Thymus (tissue), 14 donors: ENCODE measurements at places on chromosomes 3 and 15.

DNA sequence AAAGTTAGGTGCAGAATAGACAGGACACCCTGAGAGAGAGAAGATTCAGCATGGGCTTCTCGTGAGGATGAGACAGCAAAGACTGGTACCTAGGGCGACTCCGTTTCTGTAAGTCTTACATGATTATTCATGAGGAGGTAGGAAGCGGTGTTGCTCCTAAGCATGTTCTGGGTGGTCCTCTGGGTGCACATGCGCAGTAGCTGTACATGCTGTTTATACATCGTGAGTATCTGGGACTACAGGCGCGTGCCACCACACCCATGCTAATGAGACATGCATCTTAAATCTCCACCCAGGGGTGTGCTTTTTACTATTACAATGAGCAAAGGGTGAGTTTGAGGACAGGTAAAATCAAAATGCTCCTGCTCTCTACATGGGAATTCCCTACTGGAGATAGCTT, 12.3 kb downstream of the ALPK3 start:
- DNase-seq: no peak

GRCh38 chr3:122824465-122825381, 29.9 kb downstream of the SLC49A4 start:
- no peak for DNase-seq

- no peak for DNase-seq
These were observed 415.4 kb downstream of the RBMS3 start for GRCh38 chr3:29696311-29696710.

DNA sequence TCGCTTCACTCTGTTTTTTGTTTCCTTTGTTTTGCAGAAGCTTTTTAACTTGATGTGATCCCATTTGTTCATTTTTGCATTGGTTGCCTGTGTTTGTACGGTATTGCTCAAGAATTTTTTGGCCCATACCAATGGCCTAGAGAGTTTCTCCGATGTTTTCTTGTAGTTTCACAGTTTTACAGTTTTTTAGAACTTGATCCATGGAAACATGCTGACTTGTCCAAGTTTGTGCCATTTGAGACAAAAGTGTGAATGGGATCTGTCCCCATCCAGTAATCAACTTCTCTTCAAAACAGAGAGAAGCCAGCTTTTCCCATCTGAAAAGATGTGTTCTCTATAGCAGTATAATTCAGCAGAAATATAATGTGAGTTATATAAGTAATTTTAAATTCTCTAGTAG, 266.5 kb upstream of the LRTM1 start:
- no peak for DNase-seq

DNA sequence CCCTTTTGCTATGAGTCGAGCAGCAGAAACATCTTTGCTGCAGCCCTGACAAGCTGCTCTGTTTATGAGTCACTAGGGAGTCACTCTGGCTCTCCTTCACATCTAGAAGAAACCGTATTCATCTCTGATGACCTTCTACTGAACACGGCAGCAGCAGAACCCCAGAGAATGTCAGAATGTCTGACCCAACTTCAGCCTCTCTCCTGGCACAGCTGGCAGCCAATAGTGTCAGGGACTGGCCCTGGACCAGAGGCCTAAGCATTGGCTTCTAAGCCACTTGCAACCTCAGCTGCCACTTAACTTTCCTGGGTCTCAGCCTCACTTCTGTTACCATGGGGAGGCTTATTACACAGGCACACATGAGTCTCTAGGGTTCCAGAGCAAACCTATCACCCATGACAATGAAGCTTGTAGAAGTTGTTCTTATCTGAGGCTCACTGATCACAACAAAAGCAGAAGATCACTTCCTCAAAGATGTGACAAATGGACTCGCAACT, 184.1 kb upstream of the TLE3 start:
- no peak for DNase-seq

- no peak for DNase-seq
These were observed 33.8 kb downstream of the SLC9A9 start for GRCh38 chr3:143814443-143814889.

GRCh38 chr3:36366308-36366707, 14.0 kb upstream of the STAC start:
- no peak for DNase-seq

GRCh38 chr3:159200176-159200575, 398.3 kb downstream of the MFSD1 start:
- no peak for DNase-seq

- DNase-seq: no peak
These were observed 34.9 kb downstream of the PIK3CB start for GRCh38 chr3:138799822-138800221.

GRCh38 chr15:80788536-80788935, 9.4 kb downstream of the CEMIP start:
- no peak for DNase-seq

DNA sequence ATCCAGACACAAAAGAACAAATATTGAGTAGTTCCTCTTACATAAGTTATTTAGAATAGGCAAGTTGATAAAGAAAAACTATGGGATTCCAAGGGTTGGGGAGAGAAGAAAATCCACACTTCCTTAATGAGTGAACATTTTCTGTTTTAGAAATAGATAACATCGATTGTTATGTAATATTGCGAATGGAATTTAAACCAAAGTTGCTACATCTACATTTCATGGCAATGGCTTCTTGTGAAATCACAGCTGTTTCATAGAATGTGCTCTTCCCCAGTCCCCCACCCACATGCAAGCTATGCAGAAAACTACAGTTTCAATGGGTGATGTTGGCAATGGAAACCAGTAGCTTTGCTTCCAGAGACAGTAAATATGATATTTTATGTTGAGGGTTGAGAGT, 1639.5 kb downstream of the SI start:
- DNase-seq: no peak

DNA sequence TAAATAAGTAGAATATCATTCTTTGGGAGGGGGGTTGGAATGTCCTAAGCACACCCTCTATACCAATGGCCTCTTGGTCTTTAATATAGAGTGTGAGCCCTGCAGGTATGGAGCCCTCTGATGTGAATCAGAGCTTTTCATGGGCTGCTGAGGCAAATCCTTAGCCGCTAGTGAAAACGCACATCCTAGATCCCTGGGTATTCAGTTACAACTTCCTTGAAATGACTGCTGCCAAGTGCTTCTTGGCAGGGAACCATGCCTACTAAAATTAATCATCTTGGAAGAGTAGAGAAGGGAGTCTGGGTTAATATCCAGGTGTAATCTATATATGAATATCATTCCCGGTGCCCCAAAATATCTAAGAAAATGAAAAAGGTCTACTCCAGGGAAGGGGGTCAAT, 109.1 kb downstream of the POLQ start:
- DNase-seq: no peak

GRCh38 chr15:57422113-57422754, 45.9 kb downstream of the CGNL1 start:
- DNase-seq: no peak

DNA sequence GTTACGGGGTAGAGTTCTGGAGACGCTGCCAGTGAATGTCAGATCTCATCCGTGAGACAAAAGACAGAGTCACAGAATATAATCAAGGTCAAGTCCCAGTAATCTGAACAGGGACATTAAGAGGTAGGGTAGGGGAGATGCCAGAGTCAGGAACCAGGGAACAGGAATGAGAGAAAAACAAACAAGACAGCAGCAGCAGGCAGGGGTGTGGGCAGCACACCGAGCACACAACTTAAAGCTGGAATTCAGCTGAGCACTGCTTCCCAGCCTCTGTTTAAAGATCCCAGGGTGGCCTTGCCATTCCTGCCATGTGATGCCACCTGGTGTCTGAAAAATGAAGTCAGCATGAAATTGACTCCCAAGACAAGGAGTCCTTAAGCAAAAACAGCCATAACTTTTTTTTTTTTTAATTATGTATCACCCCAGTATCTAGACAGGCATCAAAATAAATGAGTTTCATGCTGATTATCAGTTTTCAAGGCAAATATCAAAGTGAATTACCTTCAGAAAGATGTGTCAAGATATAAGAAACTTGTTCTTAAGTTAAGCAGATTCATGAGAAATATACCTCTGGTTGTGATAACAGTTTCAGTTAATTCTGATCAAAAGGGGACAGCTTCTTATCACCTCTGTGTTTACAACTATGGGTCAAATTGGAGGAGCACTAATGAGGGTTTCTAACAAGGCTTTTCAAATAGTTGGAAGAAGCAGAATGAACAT, 203.7 kb downstream of the SLC9A9 start:
- DNase-seq: peak; percentile 41

GRCh38 chr3:49495023-49495422, 25.0 kb downstream of the DAG1 start:
- no peak for DNase-seq

GRCh38 chr3:128345196-128345595, 121.5 kb downstream of the DNAJB8 start:
- no peak for DNase-seq

DNA sequence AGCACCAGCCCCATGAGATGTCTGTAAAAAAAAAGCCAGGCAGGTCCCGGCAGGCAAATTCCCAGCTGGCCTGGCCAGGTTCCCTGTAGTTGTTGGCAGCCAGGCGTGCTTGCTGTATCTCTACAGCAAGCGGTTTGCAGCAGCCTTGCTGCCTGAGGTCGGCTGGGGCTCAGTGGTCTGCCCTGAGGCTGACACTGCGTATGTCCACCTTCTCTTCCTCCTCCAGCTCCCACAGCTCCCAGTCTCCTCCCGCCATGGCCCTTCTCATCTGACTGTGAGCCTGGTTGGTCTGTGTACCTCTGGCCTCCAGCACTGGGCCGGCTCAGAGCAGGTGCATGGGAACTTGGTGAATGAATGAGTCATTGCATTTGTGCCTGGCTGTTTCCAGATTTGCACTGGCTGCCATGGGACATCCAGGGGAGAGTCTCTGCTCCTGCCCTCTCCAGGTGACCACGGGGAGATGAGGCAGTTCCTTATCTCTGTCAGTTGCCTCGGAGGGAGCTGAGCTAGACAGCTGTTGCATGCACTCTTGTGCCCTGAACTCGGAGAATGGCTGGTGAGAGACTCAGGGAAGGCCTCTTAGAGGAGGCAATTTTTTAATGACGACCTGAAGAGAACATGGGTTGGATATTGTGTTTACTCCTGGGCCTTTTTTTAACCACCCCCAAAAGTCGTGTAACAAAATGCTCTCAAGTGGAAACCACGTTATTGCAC, 43.0 kb downstream of the SPSB4 start:
- no peak for DNase-seq

DNA sequence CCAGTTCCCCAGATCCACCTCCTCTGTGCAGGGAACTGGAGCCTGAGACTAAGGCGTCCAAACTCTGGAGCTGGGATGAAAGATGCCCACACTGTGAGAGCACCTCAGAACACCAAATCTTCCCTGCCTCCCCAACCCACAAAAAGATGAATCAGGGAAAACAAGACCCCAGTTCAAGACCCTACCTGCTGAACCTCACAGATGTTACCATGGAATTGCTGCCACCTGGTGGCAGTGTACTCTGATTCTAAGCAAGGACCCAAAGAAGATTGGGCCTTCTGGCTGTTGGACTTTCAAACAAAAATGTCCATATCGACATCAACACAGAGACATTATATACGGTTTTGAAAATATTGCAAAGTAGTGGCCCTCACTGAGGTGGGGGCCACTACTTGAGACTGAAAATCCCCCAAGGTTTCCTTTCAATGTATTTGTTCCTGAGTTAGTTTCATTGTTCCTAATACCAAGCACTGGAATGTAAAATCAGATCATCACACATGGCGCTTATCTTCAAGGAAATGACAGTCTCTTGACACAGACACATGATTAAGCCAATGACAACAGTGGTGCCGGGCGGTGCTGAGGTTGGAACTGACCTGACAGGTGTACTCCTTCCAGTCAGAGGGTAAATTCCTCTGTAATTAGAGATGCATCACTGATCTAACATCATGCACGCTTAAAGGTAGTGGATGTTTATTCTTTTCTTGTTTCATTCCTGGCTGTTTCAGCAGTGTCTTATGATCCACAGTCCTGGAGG, 67.6 kb downstream of the SLC6A11 start:
- no peak for DNase-seq

GRCh38 chr3:111741181-111741580, 117.9 kb upstream of the PHLDB2 start:
- DNase-seq: no peak

- DNase-seq: no peak
These were observed 101.7 kb downstream of the SMAD6 start for GRCh38 chr15:66803749-66804148.

GRCh38 chr3:18789734-18790133, 358.6 kb upstream of the KCNH8 start:
- DNase-seq: no peak

DNA sequence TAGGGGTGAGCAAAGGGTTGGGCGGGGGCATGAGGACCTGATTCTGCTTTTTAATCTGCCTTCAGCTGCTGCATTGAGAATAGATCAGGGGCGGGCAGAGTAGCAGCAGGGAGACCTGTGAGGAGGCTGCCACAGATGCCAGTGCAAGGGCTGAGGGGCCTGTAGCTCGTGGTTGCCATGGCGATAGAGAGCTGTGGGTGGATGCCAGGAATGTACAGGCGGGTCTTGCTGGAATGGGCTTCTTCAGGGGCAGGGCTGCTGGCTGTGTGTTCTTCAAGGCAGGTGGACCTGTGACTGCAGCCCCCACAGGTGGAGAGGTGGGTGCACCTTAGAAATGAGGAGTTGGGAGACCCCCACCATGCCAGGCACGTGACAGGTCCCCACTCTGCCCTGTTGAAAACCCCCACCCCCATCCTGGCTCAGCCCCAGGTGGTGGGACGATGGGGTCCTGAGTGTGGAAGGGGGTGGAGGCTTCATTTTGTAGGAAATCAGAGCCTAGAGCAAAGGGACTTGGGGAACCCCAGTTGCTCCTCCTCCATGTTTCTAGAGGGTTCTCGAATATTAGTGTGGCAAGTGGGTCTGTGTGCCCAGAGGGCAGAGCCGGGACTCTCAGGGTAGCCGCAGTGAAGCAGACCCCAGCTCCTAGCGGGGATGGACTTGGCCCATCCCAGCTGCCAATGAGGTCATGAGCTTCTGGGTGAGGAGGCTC, 38.3 kb downstream of the SLC6A6 start:
- no peak for DNase-seq

DNA sequence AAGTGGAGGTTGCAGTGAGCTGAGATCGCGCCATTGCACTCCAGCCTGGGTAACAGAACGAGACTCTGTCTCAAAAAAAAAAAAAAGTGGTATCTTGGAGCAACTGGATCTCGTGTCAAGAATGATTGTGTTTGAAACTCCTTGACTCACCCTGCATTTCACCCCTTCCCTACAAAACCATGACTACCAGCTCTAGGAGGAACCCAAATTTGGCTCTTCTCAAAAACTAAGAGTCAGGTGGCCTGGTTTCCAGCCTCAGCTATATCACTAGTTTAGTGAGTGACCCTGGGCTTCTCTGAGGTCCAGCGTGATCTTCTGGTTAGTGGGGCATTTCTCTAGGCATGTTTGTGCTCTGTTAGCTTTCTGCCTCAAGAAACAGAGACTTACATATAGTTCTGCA, 222.1 kb downstream of the FAM43A start:
- no peak for DNase-seq
